ENCODE measurements at places on chromosomes 5 and 9.

DNA sequence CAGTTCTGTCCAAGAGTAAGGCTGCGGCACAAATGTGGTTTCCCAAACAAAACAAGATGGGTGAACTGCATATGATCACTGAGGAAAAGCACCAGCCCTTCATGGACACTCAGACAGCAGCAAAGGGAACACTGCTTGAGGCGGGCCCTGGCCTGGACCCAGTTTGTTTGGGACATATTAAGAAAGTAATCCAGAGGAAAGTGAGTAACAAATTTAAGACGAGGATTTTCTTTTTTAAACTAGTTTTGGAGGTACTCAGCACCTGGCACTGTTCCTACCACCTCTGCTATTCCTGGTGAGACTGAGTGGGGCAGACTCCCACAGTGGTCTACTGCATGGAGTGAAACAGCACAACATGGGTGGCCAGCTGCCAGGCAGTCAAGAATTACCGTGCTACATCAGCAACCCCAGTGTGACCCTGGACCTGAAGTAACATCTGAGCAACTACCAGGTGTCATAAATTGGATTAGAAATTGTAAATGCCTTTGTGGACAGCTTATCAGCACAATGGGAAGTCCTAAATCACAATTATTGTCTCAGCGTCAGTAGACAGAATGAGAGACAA is 28.5 kb downstream of the P4HA2 start:
- no peak for DNase-seq

GRCh38 chr9:86697999-86698398 is 249.3 kb downstream of the GAS1 start:
- no peak for DNase-seq

DNA sequence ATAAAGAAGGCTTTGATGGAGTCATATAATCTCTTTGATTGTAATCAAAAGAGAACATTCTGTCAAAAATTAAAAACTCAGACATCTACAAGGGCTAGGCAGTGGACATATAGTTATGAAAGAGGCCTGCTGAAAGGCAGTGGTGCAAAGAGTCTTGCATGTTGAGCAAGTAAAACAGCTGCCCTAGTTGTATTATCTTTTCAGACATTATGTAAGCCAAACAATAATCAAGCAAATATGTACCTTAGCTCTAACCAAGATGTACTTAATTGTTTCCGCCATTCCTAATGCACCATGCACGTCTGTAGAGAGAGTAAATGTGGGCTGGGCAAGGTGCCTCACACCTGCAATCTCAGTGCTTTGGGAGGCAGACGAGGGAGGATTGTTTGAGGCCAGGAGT is 14.3 kb downstream of the GAPT start:
- DNase-seq = no peak

DNA sequence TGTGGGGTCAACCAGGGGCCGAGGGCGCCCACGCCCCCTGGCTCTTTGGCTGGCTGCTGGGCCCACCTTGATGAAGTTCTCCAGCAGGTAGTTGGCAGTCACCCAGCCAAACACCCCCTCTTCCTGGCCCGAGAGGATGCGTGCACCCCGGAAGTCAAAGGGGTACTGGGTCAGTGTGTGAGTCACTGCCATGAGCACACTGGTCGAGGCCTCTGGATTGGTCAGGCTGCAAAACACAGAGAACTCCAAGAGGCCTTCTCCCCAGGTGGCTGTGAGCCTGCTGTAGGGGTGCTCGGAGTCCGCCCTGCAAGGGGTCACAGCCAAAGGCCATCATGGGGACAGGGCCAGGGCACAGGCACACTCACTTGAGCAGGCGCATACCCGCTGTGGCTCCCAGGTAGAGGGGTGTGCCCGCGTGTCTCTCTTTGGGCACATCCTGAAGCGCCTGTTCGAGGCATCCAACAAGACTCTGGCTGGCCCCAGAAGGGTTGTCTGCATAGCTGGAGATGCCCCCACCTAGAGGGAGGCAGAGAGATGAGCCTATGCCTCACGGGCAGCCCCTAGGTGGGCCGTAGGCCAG is 2.6 kb downstream of the ENTPD2 start:
- no peak for DNase-seq

- DNase-seq = no peak
Observed at GRCh38 chr9:128548876-128549275, 3.5 kb upstream of the SPTAN1 start.

GRCh38 chr9:100869326-100869725 is 159.2 kb upstream of the PLPPR1 start:
- no peak for DNase-seq

GRCh38 chr5:105978011-105978410 is 1692.7 kb downstream of the EFNA5 start:
- no peak for DNase-seq

GRCh38 chr9:3497401-3497800 is 28.4 kb downstream of the RFX3 start:
- DNase-seq = peak; percentile 68

DNA sequence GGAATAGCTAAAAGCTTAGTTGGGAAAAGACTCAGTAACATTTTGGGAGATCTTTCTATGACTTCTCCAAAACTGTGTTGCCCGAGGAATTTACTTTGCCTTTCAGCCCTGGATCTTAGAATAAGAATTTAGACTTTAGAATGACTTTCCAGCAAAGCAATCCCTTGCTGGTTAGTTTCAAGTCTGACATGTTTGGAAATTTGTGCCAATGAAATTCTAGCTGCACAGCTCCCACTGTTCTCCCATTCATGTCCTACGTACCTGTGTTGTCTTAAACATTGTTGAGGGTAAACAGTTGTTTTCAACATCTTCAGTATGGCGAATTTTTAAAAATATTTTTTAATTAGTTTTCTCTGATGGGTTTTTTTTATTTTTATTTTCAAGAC is 111.4 kb downstream of the CCDC192 start:
- DNase-seq = no peak

DNA sequence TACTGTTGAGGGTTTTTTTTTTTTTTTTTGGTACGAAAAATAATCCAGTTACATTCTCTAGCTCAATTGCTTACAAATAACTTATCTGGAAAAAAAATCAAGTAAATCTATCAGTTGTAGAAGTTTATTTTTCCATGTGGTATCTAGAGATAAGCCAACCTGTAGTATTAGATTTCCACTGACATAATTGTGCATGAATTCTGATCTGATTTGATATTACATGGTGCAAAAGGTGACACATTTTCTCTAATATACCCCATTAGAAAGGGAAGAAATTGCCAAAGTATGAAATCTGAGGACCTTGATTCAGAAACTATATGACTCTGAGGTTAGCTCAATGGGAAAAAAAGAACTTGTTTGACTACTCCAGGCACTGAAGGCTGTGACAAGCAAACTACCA is 141.5 kb downstream of the SLF1 start:
- DNase-seq = no peak

DNA sequence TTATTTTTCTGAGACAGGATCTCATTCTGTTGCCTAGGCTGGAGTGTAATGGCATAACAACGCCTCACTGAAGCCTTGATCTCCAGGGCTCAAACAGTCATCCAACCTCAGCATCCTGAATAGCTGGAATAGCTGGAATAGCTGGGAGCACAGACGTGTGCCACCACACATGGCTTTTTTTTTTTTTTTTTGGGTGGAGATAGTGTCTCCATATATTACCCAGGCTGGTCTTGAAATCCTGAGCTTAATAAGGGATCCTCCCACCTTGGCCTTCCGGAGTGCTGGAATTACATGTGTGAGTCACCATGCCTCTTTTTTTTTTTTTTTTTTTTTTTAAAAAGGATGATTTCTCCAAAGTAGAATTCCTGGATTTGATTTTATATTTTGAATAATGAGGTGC is 60.7 kb downstream of the NSD1 start:
- DNase-seq = peak; percentile 98

DNA sequence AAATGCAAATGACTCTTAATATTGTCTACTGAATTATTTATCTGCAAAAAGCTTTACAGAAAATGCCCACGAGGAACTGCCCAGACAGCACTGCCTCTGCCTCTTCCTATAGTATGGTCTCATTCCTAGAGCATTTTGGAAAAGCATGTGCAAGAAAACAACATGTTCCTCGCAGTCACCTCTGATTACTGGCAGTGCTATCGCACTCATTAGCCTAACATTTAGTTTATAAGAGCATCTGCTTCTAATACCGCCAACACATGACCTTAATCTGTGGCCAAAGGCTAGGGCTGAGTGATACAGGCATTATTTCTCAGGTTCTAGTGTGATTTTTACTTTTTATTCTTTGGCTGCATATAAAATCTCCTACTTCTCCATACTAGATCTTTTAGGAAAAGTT is 259.2 kb downstream of the FBXL17 start:
- DNase-seq = no peak

DNA sequence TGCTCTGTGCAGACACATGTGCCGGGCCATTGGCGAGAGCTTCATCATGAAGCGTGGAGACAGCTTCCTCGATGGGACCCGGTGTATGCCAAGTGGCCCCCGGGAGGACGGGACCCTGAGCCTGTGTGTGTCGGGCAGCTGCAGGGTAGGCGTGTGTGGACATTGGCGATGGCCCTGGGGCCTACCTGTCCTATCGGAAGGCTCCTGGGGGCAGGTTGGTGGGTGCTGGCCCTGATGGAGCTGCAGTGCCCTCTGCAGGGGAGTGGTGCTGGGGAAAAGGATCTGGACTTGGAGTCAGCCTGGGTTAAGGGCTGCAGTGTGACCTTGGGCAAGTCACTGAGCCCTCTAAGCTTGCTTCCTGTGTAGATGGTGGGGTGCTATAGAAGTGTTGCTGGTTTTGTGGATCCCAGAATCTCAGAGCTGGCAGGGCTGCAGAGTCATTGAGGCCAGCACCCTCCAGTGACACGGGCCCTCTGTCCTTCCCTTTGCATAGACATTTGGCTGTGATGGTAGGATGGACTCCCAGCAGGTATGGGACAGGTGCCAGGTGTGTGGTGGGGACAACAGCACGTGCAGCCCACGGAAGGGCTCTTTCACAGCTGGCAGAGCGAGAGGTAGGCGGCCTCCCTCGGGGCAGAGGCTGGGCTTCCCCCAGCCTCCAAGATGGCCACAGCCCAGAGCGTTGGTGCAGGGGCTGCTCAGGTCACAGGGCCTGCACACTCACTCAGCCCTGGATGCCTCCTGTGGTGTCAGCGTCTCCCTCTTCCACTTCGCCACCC is 15.8 kb downstream of the ADAMTS13 start:
- DNase-seq = no peak

- no peak for DNase-seq
Observed at GRCh38 chr9:122164286-122164685, 4.6 kb downstream of the MORN5 start.

GRCh38 chr9:1429297-1429696 is 379.1 kb downstream of the DMRT2 start:
- peak; percentile 9 for DNase-seq

- peak; percentile 65 for DNase-seq
Observed at GRCh38 chr9:69971643-69972449, 71.8 kb upstream of the MAMDC2 start.

- DNase-seq = no peak
Observed at GRCh38 chr5:69491027-69491426, 1.6 kb upstream of the OCLN start.

DNA sequence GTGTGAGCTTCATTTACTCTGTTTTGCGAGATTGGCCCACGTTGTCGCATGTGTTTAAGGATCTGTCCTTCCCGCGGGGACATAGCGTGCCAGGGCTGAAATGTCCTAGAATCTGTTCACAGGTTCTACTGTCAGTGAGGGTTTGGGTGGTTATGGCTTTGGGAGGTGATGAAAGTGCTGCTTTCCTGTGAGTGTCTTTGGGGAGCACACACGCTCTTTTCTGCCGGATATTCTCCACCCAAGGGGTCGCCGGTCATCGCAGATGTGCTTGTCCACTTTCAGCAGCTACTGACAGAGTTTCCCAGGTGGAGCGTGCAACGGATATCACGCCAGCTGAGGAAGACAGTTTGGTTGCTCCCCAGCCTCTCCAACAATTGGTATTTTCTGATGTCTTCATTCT is 32.1 kb downstream of the PROP1 start:
- DNase-seq = no peak

Measured in fibroblast of skin of right biceps (primary cell).